ENCODE measurements at places on chromosomes 7 and 10. TPM values are rescaled to one million over a fixed set of nuclear protein-coding genes. Genes with fewer than 3 reads are reported as not detected.

Gene NANOS1
- 3.5 TPM for total RNA-seq

Gene ELOVL3
- total RNA-seq = not detected

Gene BMPER
- total RNA-seq = 18.8 TPM

Gene OR2A1
- 0.22 TPM for total RNA-seq

Gene TLX1
- total RNA-seq = not detected

Gene AFAP1L2
- total RNA-seq = 144 TPM

Gene CCDC3
- total RNA-seq = 114 TPM

Gene TMEM26
- 0.53 TPM for total RNA-seq

Gene CCL24
- total RNA-seq = 0.67 TPM

Gene GCK
- total RNA-seq = 1.9 TPM

Gene EPO
- not detected for total RNA-seq

Gene LIPK
- total RNA-seq = not detected

Gene VWA2
- 0.62 TPM for total RNA-seq

Gene PILRB
- total RNA-seq = 46.3 TPM
